MV-4-11 (cell line): ENCODE measurements at places on chromosomes 1 and 21.

GRCh38 chr1:206685334-206685768, 646 bp downstream of the MAPKAPK2 start:
- no peak for DNase-seq

DNA sequence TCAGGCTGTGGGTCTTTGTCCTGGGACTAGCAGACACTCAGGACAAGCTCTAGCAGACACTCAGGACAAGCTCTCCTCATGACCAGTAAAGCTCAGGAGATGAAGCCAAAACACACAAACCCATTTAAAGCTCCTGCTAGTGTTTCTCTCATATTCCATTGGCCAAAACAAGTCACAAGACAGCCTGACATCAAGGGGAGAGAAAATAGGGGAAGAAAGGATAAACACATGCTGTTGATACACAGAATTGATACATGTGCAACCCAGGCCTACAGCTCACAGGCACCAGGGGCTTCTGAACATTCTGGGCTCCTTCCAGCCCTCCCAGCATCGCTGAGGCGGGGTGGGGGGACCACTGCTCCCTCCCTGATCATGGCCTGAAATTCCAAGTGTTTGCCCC, 35.3 kb downstream of the ATF3 start:
- DNase-seq: no peak

DNA sequence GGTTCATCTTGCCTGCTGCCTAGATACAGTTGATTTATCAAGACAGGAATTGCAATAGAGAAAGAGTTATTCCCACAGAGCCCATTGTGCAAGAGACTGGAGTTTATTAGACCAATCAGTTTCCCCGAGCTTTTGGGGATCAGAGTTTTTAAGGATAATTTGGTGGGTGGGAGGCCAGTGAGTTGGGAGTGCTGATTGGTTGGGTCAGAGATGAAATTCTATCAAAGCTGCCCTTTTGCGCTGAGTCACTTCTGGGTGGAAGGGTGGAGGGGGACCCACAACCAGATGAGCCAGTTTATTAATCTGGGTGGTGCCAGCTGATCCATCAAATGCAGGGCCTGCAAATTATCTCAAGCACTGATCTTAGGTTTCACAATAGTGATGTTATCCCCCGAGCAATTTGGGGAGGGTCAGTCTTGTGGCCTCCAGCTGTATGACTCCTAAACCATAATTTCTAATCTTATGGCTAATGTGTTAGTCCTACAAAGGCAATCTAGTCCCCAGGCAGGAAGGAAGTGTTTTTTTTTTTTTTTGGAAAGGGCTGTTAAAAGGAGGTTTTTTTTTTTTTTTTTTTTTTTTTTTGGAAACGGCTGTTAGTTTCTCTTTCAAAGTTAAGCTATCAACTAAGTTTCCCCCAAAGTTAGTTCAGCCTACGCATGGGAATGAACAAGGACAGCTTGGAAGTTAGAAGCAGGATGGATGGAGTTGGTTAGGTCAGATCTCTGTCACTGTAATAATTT, 7.4 kb downstream of the SLC16A4 start:
- DNase-seq: peak; percentile 27

DNA sequence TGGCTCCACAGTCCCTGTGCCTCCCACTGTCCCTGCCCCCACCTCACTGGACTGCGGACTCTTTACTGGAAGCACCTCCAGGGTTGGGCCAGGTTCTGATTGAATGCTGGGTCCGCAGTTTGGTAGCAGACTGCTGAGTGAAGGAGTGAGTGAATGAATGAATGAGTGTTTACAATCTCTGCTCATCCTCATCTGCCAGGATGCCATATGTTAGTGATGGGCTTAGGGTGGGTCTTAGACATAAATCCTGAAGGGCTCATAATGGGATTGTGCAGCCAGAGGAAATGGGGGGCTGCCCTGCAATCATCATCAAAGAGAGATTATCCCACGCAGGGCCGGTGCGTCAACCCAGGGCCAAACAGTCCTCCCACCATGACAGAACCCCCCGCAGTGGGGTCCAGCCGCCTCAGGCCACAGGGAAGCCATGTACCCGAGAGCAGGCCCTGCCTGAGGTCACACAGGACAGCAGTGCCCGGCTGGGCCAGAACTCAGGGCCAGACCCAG, 26.1 kb downstream of the SLC1A7 start:
- no peak for DNase-seq

- DNase-seq: no peak
These were observed 12.6 kb upstream of the PLA2G2C start for GRCh38 chr1:20198918-20199317.

GRCh38 chr1:145757420-145757819, 38.1 kb downstream of the CD160 start:
- DNase-seq: no peak
